Fibroblast of the conjunctiva (primary cell): ENCODE measurements at places on chromosomes 16 and 17.

- DNase-seq, result no peak
These were observed 6.2 kb downstream of the MPP2 start for GRCh38 chr17:43900858-43901754.

DNA sequence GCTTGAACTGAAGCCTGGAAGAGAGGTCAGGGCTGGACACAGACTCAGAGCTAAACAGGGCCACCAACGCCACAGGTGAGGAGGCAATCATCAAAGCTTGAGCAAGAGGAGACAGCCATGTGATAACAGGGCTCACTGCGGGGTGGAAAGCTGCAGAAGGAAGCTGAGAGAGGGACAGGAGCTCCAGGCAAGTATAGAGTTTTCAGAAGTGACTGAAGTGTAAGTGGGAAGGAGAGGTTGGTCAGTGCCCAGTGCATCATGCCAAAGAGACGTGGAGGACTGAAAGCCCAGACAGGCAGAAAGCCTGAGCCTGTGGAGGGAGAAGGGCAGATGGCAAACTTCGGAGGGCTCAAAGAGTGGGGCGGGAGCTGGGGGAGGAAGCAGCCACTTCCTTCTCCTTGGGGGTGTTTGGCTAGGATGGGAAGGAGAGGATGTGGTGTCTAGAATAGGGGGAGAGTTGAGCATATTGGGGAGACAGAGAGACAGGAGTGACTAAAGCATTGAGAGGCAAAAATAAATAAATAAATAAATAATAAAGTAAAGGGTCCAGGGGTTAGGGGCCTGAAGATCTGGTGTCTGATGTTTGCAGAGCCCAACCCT, 2.6 kb downstream of the KIFC3 start:
- no peak for DNase-seq

DNA sequence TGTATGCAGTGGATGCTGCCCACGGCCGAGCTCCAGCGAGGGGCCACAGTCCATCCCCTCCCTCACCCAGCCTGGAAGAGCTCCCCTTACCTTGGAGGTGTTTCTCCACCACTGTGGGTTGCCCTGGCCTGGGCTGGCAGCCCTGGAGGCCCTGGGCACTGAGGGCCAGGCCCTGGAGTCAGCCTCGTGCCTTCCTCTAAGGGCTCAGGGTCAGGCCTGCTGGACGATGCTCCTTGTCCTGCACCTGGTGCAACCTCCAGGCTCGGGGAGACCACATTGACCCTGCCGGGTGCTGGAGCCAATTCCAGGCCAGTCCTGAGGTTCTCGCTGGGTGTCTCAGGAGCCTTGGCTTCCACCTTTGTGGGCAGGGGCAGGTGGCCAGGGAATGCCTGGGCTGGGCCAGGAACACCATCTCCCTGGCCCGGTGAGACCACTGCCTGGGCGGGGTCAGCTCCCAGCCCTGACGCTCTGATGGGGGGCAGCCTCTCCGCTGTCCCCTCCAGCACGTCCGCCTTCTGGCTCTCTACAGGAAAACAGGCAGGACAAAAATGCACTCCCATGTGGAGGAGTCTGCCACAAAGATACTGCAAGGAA, 10.4 kb downstream of the MYLK3 start:
- no peak for DNase-seq

- DNase-seq, result peak; percentile 51
These were observed 4.0 kb downstream of the NUPR1 start for GRCh38 chr16:28534542-28535373.

GRCh38 chr17:81218991-81219390, 3.8 kb downstream of the CEP131 start:
- DNase-seq, result no peak

- DNase-seq, result no peak
These were observed 16.4 kb downstream of the TELO2 start for GRCh38 chr16:1509307-1510221.

- no peak for DNase-seq
These were observed 107.9 kb downstream of the WSCD1 start for GRCh38 chr17:6177941-6178694.

- peak; percentile 84 for DNase-seq
These were observed 31.0 kb upstream of the ARL4D start for GRCh38 chr17:43367737-43368242.

DNA sequence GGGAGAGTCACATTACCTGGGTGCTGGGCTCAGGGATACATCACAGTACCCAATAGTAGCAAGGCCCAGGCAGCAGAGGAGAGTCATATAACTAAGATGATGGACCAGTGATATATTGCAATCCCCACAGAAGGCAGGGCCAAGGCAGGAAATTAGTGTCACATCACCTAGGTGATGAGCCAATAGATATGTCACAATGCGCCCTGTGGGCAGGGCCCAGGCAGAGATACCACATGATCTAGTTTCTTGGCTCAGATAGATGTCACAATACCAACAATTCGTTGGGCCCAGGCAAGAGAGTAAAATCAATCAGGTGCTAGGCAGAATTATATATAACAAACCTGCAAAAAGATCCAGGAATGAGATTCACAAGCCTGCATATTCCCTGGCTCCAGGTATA, 2111.5 kb downstream of the TP53TG3F start:
- no peak for DNase-seq
